ENCODE measurements at places on chromosomes 7 and 10.

DNA sequence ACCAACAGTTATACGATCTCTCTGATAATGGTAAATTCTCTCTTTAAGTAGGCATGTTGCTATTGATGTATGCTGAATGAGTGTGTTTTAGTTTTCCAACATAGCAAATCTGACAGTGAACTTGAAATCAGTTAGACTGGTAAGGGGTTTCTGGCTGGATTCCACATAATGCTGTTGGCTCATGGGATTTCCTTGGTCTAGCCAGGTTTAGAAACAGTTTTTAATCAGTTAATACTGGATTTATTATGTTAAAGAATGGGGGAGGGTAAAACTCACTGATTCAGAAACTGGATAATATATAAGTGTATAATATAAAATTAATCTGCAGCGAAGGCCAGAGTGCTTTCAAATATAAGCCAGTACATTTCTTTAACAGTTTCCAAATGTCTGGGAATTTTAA is 55.6 kb downstream of the PCDH15 start:
- no peak for DNase-seq

- DNase-seq, result no peak
These were observed 711 bp downstream of the FAM221A start for GRCh38 chr7:23680414-23681405.

- DNase-seq, result no peak
These were observed 82.7 kb downstream of the PAX2 start for GRCh38 chr10:100827819-100828737.

- DNase-seq, result no peak
These were observed 56.6 kb downstream of the CUX1 start for GRCh38 chr7:101874028-101874427.

- DNase-seq, result no peak
These were observed 104.4 kb downstream of the MICALL2 start for GRCh38 chr7:1354661-1355567.

DNA sequence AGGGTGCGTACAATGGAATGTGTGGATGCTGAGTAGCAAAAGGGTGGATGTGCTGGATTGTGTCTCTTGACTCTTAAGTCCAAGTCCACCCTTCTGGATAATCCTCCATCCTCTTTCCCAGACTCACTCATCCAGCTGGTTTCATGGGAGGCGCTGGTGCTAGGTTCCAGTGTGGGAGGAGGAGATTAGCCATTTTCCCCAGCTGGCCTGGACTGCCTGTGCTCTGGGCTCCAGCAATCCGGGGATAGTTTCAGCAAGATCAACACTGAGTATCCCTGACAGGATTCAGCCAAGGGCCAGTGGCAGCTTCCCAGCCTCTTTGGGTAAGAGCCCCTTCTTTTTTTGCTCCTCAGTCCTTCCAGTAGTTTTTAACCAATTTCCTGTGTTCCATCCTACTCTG is 21.6 kb upstream of the TRIL start:
- DNase-seq, result no peak

DNA sequence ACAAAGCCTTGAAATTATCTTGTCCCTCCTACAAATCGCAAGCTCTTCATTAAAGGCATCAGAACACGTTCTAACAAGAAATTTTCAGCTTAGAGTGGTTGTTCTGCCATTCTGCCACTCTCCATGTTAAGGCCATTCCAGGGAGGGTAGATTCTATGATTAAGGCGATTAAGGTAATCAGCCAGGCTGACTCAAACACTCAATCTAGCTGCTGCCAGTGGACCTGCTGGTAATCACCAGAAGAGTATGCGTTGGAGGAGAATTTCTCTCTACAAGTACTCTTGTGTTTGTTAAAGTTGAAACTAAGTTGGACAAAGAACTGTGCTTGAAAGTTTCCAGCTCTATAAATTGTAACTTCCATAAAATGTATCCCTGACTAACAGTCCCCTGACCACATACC is 149.2 kb upstream of the COL1A2 start:
- no peak for DNase-seq

GRCh38 chr10:63388421-63389031 is 77.3 kb downstream of the JMJD1C start:
- no peak for DNase-seq

- no peak for DNase-seq
These were observed at the start of gene GJD4 for GRCh38 chr10:35605191-35605590. Gene GJD4 (plus strand): TSS chr10:35605341. CDS start chr10:35605568, 227 bp downstream.

DNA sequence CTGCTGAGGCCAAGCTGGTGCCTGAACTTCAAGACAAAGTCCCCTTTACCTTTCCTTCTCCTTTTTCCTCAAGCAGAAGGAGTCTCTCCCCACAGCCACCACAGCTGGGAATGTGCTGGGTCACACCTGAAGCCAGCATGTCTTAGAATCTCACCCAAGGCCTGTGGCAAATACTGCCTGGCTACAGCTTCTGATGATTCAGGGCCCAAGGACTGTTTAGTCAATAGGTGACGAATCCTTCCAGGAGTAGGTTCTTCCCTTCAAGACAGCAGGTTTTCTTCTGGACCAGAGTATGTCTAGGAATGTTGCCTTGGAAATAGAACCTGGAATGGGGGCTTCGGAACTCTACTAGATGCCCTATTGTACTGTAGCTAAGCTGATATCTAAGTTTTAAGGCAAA is 374.6 kb downstream of the KIF20B start:
- DNase-seq, result no peak

DNA sequence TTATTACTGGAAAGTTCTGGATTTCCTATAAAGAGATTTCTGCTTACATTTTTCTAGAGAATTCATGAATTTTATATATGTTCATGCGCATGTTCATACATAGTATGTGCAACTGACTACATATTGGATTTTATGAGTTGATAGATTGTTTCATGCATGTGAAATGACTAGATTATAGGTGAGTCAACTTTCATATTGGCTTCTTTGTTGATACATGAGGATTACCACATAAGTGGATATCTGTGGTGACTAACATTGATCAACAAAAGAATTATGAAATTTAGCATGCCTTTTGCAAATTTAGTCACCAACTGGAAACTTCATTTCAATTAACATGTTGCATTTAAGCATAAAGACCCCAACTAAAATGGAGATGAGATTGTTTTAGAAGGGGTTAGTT is 99.0 kb downstream of the GNAT3 start:
- no peak for DNase-seq

DNA sequence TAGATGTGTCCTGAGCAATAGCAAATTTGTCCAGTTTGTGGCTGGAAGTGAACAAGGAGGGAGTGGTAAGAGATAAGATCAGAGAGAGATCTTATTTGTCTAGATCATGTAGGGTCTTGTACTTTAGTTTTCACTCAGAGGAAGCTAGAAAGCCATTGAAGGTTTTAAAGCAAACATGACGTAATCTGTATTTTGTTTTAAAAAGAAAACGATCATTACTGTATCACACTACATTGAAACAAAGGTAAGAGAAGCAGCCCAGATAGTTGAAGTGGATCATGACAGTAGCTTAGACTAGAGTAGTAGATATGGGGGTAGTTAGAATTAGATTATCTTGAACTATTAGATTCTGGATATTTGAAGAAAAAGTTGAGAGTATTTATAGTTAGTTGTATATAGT is 23.6 kb upstream of the ZNF804B start:
- DNase-seq, result no peak

DNA sequence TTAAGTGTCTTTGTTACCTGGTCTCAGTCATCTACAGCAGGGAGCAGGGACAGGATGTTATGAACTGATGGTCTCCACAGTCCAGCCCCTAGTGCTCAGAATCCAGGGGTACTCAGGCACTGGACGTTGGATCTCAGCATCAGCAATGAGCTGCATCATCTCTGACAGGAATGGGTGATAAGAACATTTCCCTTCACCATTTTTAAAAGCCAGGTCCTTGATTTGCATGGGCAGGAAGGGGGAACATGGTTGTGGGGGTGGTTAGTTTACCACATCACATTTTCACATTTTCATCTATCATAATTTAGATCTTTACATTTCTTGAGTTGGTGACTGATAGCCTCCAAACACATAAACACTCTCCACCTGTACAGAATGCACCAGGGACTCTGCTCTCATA is 427.8 kb upstream of the NPVF start:
- DNase-seq, result no peak

DNA sequence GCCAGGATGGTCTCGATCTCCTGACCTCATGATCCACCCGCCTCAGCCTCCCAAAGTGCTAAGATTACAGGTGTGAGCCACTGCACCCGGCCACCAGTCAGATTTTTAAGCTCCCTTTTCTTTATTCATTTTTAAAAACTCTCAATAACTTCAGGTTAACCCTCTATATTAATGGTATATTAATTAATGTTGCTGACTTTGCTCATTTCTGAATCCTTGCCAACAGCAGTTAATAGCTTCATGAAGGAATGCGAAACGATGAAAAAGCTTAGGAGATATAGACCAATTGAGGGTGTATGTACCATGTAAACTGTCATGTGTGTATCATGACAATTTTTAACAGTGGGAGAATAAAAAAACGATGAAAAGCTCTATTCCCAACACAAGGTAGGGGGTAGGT is 27.5 kb downstream of the PNPLA8 start:
- DNase-seq, result no peak

- DNase-seq, result peak; percentile 19
These were observed 4.9 kb upstream of the CLDN3 start for GRCh38 chr7:73774923-73775322.

- no peak for DNase-seq
These were observed 73.1 kb downstream of the CLEC2L start for GRCh38 chr7:139596626-139597025.

DNA sequence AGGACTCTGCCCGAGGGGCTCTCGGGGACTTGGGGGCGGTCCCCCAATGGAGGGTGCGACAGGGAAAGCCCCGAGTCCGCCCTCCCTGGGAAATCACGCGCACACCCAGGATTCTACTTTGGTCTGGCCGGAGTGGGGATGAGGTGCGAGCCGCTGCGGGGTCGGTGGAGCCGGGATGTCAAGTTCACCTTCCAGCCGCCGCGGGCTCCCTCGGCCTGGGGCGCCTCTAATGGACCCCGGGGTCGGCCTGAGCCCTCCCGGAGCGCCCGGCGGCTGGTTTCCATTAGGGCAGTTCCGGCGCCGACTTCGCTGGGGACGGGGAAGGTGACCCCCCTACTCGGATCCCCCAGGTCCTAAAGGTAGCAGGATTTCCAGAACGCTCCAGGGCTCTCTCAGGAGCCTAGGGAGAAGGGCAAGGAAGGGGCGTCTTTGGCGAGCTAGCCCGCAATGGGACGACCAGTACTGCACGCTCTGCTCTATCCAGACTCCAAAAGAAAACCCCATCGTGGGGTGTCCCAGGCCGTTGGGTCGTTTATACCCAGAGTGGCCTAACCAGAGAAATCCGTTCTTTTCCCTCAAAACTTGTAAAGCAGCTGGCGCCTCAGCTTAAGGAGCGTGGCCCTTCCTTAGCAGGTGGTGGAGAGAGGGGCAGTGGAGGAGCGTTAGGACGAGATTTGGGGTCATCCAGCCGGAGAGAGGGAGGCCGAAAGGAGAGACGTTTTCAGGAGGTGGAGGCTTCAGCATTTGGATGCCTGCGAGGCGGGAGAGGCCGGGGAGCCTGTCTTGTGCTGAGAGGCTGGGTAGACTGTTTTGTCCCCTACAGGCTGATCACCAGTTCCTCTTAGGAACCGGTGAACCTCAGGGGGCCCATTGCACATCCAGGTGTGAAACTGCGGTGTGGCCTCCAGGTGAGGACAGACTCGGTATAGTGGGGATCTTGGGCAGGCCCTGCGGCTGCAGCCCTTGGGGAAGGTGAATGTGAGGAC is 860 bp upstream of the WDR86 start:
- no peak for DNase-seq

DNA sequence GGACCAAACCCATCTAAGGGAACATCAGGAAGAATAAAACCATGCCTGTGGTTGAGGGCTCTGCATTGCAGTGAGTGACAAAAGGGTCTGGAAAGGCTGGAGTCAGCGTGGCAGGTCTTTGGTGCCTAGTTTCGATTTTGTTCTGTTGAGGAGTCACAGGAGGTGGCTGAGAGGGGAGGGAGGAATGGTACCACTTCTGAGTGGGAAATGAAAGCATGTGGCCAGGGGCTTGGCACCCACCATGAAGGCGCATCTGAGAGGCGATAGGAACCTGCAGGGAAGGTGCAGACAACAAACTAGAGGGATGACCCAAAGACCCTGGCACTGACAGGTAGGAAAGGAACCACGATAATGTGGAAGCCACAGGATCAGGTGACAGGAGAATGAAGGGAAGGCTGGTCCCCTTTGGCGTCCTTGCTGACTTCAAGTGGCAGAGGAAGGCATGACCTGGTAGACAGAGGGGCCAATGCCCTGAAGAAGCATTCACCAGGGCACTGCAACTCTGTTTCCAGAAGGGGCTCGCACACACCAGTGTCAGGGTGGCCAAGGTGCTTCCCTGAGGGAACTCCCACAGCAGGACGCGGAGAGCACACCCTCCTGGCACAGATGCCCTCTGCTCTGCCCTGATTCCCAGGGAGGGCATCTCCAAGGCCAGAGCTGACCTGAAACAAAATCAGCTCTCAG is 41.7 kb downstream of the HIPK2 start:
- no peak for DNase-seq

GRCh38 chr10:17851611-17852010 is 42.5 kb downstream of the MRC1 start:
- DNase-seq, result no peak

- DNase-seq, result no peak
These were observed 11.8 kb downstream of the SLC29A3 start for GRCh38 chr10:71330789-71331404.

GRCh38 chr7:1257221-1257620 is 24.5 kb downstream of the UNCX start:
- DNase-seq, result no peak

GRCh38 chr10:110355922-110356627 is 51.4 kb upstream of the SMNDC1 start:
- DNase-seq, result no peak

DNA sequence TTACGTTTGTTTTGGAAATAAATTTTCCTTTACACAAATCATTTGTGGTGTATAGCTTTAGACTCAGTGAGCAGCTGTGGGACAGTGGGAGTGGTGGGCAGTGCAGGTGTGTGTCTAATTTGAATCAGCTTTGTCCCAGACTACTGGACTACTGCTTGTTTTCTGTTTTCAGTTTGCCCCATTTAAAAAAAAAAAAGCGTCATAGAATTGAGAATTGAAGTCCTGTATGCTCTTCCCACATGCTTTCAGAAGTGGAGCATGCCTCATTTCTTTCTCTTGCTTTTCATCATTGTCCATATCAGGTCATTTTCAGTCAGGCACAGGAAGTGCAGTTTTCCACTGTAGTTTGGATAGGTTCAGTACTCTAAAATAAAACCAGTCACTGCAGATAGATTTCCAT is 66.1 kb downstream of the SHH start:
- DNase-seq, result no peak

- no peak for DNase-seq
These were observed 48.3 kb downstream of the NOD1 start for GRCh38 chr7:30430276-30430675.

- DNase-seq, result peak; percentile 11
These were observed 30.9 kb downstream of the MRPS33 start for GRCh38 chr7:140983802-140984201.

DNA sequence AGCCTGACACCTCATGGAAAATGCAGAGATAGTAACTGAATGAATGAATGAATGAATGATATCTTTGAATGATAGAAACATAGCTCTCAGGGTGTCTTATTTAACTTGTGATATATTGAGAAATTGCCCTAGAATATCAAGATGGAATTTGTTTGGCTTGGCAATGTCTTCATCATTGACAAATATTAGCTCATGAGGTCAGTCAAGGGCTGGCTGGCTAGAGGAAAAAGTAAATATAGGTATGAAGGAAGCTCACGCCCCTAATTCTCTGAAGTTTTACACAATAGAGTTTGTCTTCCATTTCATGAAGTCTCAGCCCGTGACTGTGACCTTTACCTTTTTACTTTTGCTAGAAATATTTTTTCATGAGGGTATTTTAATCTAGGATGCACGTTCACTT is 305.2 kb downstream of the ADARB2 start:
- no peak for DNase-seq

- no peak for DNase-seq
These were observed 56.2 kb downstream of the CREM start for GRCh38 chr10:35182631-35183510.

All from HFF-Myc (cell line).